ENCODE measurements at places on chromosomes 1 and 21.

- DNase-seq, result no peak
Measured at GRCh38 chr1:95168761-95169351, 51.7 kb downstream of the TLCD4 start.

DNA sequence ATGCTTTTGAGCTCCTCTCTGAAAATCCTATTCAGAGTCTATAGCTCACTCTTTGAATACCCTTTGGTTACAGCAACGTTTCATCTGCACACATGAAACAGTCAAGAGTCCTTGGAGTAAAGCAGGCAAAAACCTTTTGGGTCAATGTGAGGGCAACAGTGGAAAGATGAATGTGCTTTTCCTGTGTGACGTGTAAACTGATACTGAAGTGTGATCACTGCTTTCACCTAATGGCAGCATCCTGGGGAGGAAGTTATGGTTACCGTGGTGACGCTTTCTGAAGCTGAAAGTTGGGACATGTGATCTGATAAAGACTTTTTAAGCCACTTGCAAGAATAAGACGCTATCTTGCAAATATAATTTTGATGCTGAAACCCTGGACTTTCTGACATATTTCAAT, 160.0 kb downstream of the SEC16B start:
- DNase-seq, result no peak

- DNase-seq, result no peak
Measured at GRCh38 chr1:97820470-97821188, 100.2 kb downstream of the DPYD start.

DNA sequence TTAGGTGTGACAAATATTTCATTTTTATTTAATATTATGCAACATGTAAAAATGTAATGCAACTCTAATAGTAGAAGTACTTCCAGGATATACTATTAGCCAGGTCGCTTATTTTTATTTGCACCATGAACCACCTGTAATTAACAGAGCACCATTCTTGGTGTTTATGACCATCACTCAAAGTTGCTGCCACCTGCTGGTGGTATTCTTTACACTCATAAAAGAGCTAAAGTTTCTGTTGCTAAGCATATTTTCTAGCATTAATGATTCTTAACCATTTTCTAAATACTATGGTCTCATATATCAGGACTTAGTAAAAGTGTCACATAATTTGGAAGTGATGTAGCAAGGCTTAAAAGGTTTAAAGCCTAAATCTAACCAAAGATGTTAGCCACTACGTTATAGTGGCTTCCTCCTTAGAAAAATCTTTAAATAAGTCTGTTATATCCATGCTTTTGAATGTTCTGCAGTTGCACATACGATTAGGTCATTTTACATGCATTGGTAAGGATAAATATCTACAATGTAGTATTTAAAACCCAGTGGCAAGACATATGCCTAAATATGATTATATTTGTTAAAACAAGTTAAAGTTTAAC, 244.5 kb downstream of the NEGR1 start:
- no peak for DNase-seq

GRCh38 chr1:9438431-9439073, 100.7 kb upstream of the SLC25A33 start:
- no peak for DNase-seq

GRCh38 chr1:219330669-219331068, 157.0 kb downstream of the LYPLAL1 start:
- no peak for DNase-seq

DNA sequence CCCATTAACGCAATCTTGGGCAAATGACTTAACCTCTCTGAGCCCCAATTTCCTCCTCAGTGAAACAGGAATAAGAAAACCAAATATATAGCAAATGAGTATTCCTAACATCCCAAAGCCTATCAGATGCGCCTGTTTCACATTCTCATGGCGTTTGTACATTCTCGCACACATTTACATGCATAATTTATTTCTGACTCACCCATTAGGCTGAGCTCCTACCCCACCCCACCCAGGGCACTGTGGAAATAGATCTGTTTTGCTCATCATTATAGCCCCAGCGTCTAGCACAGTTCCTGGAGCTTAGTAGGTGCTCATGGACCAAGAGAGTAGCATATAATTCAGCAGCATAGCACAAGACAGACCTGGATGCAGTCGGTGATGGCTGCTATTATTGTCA, 146.1 kb upstream of the VANGL1 start:
- DNase-seq, result no peak

DNA sequence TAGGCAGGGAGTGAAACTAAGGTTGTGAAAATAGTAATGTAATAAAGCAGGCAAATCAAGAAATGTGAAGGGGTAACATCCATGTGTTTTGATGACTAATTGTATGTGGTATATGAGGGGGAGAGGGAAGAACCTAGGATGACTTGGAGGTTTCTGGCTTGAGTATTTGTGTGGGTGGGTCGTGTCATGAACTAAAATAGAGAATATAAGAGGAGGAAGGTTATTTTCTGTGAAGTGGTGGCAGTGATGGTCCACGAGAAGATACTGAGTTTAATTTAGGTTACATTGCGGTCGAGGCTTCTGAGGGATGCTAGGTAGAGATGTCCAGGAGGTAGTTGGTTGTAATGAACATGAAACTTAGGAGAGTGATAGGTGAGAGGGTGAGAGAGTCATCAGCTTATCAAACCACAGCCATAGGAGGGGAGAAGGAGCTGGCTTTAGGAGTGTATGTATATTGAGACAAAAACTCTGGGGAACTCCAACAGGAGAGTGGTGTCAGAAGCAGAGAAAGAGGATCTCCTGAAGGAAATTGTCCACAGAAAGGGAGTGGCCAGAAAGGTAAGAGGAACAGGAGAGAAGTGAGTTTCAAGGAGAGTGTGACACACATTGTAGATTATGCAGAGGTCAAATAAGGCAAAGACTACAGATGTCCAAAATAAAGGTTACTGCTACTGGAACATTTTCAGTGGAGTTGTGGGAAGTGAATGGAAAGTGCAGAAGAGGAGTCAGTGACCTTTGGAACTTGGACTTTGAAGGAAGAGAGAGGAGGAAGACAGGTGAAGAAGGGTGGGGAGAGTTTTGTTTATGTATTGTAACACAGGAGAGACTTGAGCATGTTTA, 89.0 kb upstream of the MACF1 start:
- no peak for DNase-seq

DNA sequence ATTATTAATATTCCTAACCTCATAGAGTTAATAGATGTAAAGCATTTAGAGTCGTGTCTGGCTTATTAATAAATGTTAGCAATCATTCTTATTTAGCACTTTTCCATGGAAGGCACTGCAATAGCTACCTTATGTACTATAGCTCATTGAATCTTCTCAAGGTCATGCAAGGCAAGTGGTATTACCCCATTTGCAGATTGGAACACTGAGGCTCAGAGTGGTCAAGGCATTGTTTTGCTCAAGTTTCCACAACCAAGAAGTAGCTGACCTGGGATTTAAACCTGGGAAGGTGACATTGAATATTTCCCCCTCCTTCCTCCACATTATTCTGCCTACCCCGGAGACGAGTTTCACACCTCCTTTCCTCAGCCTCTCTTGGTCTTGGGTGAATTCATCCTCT, 37.8 kb upstream of the EYA3 start:
- no peak for DNase-seq

GRCh38 chr1:164767752-164768402, 208.9 kb downstream of the PBX1 start:
- DNase-seq, result no peak

DNA sequence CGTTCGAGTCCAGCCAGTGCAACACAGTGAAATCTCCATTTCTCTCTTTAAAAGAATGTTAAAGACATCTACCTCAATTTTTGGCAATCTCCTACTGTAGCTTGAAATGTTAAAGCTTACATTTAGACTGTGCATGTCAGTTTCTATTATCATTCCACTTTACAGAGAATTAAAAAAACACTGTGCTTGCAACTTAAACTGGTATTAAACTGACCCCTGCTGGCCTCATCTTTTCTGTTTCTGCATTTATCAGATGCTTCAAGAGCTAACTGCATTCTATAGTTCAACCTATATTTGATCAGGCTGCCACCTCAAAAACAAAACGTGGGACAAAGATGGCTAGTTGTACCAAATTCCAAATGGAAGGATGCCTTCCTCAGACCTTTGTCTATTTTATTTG, 226.5 kb downstream of the SMYD3 start:
- no peak for DNase-seq

Measured in CD4-positive, alpha-beta T cell treated with Interleukin-17A for 4 hours (primary cell).